ENCODE measurements at places on chromosomes 12 and 14. TPM values are rescaled to one million over a fixed set of nuclear protein-coding genes. Genes with fewer than 3 reads are reported as not detected.

DNA sequence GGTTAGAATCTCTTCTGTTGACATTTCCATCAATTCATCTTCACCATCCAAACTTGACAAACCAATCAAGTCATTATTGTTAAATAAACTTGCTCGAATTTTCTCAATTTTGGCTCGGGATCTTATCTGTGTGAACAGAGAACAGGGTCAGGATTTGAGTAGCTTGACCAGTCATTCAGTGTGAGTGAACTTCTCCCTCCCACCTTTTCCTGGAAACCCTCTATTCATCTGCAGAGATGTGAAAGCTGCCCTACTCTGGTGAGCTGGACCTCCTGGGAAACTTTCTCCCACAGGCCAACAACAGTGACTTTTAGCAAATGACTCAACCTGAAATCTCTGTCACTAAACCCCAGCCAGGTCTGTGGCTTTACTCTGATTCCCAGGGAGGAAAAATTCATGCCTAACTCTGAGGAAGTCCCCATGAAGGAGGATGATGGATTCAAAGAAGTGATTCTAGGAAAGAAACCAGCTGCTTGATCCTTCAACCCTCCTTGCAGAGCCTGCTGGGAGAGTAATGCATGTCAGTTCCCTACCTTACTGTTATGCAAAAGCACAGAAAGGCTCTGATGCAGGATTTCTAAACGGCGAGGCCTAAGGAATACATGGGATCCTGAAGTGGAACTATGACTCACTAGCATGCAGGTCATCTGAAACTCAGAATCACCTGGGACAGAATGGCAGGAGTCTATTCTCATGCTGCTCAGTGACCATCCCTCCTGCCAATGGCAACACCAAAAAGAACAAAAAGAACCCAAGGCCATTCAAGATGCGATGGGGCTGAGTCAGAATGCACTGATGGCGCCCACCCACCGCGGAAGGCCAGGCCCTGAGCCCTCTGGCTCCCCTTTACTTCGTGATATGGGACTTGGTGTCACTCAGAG, 58.0 kb downstream of the TRAFD1 start:
- no peak for DNase-seq
- no peak overlapping the region for H3K27ac ChIP-seq

Gene C12orf54
- total RNA-seq = not detected

Gene LYZ
- total RNA-seq = 16.4 TPM

- DNase-seq = peak; percentile 45
- H3K27ac ChIP-seq = no peak within 1 kb of the TSS
- H3K27me3 ChIP-seq = peaks cover 53% of the 10 kb centered on the region
- peak within 1 kb of the TSS; percentile 89 for H3K4me3 ChIP-seq
Observed at GRCh38 chr14:91947475-91948184, at the start of gene FBLN5. Gene FBLN5, minus strand, starts transcription at chr14:91947694. Its CDS starts 465 bp downstream, at chr14:91947229.

GRCh38 chr12:8914716-8915526, 612 bp downstream of the PHC1 start:
- DNase-seq = peak; percentile 70
- H3K36me3 ChIP-seq = no peaks in the 10 kb centered on the region
- H3K27me3 ChIP-seq = peaks cover 7% of the 10 kb centered on the region
- H3K27ac ChIP-seq = no peak overlapping the region
- peaks cover 8% of the 10 kb centered on the region for H3K4me1 ChIP-seq

DNA sequence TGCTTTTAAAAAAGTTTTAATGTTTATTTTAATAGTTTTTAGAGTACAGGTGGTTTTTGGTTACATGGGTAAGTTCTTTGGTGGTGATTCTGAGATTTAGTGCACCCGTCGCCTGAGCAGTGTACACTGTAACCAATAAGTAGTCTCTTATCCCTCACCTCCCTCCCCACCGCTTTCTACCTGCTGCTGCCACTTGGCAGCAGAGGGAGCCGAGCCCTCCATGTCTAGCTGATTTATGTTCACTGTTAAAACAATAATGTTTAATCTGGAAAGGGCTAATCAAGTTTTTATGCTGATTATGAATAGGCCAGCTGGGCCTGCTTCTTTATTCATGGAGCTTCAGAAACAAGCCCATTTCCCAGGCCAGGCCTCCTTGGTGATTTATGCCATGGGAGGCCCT, 73.1 kb downstream of the ADCK1 start:
- H3K4me1 ChIP-seq = peaks cover 2% of the 10 kb centered on the region
- H3K27me3 ChIP-seq = no peaks in the 10 kb centered on the region
- no peak overlapping the region for H3K27ac ChIP-seq
- peaks cover 9% of the 10 kb centered on the region for H3K36me3 ChIP-seq
- H3K4me3 ChIP-seq = no peak overlapping the region

DNA sequence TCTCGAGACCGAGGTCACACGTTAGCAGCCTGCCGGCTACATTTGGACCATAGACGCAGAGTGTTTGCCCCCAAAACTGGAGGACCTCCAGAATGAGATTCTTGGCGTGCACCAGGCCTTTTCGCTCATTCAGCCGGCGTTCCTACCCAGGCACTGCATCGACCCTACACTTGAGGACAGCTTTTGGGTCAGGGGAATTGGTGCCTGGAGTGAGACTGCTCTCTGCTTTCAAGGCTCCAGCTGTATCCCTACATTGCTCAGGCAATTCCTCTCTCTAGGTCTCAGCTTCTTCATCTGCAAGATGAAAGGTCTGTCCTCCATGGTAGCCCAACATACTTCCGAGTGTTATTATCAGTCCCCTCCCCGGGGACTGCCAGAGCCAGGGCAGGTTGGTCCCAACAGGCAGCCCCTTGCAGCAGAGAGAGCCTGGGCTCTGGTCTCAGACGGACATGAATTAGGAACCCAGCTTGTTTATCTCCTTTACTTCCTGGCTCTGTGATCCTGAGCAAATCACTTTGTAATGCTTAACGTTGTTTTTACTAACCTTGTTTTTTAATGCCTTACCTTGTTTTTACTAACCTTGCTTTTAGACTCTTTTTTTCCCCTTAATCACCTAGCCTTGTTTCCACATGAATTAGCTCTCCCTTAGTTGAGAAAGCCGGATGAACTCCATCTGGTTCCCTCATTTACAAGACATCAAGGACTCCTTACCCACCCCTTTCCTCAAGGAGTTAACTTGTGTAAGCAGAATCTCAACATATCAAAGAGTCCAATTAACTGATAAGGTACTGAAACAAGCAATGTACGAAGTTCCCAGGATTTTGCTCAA, 892 bp downstream of the TCHP start:
- H3K27ac ChIP-seq = peak overlapping the region; percentile 96
- DNase-seq = no peak
- H3K4me1 ChIP-seq = peaks cover 17% of the 10 kb centered on the region
- peaks cover 15% of the 10 kb centered on the region for H3K36me3 ChIP-seq
- peak overlapping the region; percentile 92 for H3K4me3 ChIP-seq

Gene KLRD1
- total RNA-seq = 19.8 TPM

DNA sequence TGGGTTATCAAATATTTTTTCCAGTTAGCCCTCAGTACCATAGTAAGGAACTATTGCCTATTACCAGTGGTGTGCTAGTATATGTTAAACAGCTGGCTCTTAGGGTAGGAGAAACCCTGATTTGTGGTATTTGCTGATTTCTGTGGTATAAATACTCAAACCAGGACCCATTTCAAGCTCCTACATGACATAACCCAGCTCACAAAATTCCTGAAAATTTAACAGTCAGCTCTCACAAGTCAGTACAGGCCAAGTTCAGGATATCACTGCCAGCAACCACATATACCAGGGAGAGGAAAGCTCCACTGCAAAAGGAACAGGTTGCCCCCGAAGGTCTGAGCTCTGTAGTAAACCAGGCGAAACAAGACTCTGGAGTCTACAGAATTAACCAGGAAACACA, 315.3 kb downstream of the NOVA1 start:
- no peak for DNase-seq
- H3K36me3 ChIP-seq = no peaks in the 10 kb centered on the region
- no peak overlapping the region for H3K27ac ChIP-seq

- H3K27me3 ChIP-seq = no peaks in the 10 kb centered on the region
- peak overlapping the region; percentile 52 for H3K27ac ChIP-seq
- no peak overlapping the region for H3K4me3 ChIP-seq
- no peaks in the 10 kb centered on the region for H3K36me3 ChIP-seq
Observed at GRCh38 chr12:57027805-57028153, 11.4 kb upstream of the TAC3 start.

DNA sequence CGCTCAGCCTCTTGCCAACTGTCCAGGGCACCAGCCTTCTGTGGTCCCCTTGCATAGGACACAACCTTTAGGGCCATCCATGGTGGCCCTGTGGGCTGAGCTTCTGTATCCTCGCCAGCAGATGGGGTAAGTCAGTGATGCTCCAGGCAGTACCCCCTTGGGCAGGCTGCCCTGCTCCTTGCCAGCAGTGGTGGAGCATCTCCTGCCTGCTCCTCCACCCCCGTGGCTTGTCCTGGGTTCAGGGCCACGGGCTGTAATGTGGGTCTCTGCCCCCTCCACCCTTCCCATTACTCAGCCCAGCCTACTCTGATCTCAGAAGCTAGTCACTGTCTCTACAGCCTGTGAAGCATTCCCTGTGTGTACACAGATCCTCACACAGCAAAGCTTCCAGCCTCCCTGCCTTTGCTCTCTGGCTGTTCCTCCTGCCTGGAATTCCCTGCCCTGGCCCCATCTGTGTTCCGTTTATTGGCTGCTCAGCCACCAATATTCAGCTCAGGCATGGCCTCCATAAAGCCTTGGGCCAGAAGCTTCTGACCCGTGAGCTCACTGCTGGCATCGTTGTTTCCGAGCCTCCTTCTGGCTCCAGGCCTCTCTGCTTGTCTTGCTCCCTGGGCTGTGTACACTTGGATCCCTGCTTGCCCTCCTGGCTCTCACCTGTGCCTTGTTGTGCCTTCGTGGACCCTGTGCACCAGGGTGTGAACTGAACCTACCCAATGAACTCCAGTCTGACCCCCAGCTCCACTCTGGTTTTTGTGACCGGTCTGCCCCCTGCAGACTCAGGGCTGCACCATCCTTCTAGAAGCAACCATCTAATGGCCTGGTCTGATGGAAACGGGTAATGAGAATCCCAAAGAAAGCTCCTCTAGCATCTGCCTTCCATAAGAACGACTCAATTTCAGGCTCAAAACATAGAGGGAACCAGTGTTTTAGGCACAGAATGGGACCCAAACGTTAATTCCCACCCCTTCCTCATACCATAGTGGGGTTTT, 177.0 kb upstream of the PRMT8 start:
- H3K27me3 ChIP-seq = no peaks in the 10 kb centered on the region
- H3K4me1 ChIP-seq = no peaks in the 10 kb centered on the region
- no peak overlapping the region for H3K4me3 ChIP-seq
- no peak for DNase-seq
- no peaks in the 10 kb centered on the region for H3K36me3 ChIP-seq

DNA sequence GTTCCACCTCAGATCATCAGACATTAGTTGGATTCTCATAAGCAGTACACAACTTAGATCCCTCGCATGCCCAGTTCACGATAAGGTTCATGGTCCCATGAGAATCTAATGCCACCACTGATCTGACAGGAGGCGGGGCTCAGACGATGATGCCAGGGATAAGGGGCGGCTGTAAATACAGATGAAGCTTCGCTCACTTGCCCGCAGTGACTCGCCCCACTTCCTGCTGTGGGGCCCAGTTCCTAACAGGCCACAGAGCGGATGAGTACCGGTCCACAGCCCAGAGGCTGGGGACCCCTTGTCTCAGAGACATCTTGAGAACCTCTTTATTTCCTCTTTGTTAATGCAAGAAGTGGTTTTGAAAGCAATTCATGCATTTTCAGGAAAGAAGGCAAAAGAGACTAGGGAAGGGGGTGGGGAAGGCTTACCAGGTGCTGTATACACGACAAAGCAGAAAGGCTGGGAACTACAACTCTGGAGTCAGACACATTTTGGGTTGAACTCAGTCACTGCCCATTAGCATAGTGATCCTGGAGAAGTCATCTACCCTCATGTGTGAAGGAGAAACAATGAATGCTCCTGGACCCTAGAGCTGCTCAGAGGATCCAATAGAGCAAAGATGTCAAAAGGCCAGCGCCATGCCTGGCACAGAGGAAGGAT, 68.7 kb downstream of the EID3 start:
- H3K27me3 ChIP-seq = peaks cover 2% of the 10 kb centered on the region
- H3K4me1 ChIP-seq = peaks cover 18% of the 10 kb centered on the region
- H3K27ac ChIP-seq = peak overlapping the region; percentile 85

Data from activated naive CD8-positive, alpha-beta T cell treated with anti-CD3 and anti-CD28 coated beads, Interleukin-2, amount 10 ng/mL, durations not matched to agents 7 days and 5 days (primary cell).